ENCODE measurements at places on chromosomes 5 and 9.

- no peak for DNase-seq
These were observed 93.7 kb upstream of the ACTBL2 start for GRCh38 chr5:57576317-57576716.

DNA sequence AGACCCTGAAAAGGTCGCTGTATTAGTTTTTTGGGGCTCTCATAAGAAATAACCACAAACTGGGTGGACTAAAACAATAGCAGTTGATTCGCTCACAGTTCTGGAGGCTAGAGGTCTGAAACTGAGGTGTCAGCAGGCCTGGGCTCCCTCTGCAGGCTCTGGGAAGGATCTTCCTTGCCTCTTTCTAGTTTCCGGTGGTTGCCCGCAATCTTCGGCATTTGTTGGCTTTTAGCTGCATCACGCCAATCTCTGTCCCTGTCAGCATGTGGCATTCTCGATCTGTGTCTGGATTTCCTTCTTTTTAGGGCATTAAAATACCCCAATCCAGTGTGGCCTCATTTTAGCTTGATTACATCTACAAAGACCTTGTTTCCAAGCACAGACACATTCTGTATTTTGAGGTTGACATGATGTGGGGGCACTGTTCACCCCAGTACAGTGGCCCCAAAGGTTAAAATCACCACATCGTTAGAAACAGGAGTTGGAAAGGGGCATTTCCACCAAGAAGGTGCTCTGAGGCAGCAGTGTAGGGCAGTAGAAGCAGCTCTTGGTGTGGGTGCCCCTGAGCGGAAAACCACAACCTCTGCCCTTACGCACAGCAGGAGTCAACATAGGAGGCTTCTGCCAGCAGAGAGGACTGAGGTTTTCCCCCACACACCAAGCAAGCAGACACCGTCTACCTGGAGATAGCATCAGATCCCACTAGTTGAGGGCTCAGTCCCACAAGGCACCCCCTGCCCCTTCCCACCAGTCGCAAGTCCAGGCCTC lies 13.5 kb downstream of the ZNF79 start:
- peak; percentile 30 for DNase-seq

DNA sequence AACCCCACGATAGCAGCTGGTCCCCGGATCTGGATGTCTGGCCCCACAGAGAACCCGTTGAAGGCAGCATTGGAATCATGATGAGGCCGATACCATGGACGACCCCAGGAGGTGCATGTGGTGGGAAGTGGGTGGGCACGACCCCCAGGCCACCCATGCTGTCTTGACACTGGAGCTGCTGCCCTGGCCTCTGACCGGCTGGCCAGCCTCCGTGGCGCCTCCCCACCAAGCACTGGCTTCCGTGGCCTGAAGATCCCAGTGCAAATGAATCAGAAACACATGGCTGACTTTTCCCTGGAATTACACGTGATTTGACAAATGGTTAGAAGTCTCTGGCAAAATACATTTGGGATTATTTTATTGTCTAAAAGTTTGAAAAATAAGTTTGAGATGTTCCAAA lies 259.0 kb upstream of the IRX1 start:
- DNase-seq, result no peak

- DNase-seq, result no peak
These were observed 507.7 kb downstream of the CCDC171 start for GRCh38 chr9:16060436-16061129.

DNA sequence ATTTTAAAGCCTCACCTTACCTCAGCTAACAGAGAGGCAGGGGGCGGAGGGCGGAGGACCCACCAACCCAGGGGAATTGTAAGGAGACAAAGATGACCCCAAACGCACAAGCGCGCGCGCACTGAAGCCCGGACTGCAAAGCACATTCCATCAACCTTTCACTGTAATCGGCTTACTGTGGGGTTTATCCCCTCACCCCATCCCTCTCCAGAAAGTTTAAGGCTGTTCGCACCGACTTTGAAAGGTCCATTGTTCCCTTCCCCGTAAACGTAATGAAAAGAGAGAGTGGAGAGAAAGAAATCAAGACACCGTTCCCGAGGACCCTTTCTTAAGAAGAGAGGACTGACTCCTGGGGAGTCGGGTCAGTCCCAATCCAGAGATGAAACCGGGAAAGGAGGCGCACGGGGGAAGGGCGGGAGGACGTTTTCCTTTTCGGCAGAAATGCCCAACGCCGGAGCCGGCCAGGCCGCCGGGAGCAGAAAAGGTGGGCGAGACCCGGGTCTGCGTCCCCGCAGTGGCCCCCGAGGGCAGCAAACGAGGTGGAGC lies 464 bp downstream of the CEMIP2 start:
- peak; percentile 27 for DNase-seq

DNA sequence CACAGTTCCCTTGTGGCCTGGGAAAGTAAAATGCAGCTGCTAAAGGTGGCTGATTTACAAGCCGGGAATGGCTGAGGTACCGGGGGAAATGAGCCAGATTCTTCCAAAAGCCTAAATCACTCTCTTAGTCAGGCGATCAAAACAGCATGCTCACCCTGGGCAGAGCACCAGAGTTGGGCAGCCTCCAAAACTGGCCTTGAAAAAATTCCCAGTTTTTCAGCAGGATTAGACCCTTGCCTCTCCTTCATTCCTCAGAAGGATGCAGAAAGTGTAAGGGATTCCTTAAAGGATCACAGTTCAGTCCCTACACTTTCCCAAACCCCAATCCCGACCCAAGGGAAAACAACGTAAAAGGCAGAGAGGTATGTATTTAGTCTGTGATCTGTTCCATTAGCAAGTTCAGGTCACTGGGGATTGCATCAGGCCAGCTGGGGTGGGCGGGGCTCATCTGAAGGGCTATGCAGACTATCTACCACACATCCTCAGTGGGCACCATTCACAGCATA lies 16.9 kb downstream of the TMEM174 start:
- no peak for DNase-seq

- peak; percentile 71 for DNase-seq
These were observed 446.9 kb upstream of the GRIN3A start for GRCh38 chr9:102185371-102185770.

GRCh38 chr9:120965344-120966012 lies 38.9 kb upstream of the TRAF1 start:
- DNase-seq, result peak; percentile 19

DNA sequence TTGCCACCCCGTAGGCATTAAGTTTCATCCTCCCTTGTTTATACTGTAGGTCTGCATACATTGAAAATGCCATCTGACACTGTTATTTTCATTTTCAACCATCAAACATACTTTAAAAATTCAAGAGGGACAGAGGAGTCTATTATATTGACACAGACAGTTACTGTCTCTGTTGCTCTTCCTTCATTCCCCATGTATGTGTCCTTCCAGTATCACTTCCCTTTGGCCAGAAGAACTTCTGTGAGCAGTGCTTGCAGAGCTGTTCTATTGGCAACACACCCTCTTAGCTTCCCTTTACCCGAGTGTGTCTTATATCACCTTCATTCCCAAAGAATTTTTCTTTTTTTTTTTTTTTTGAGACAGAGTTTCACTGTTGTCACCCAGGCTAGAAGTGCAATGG lies 42.8 kb downstream of the RASGEF1C start:
- DNase-seq, result no peak

- DNase-seq, result no peak
These were observed 92.9 kb downstream of the CYFIP2 start for GRCh38 chr5:157358871-157359270.

GRCh38 chr5:135950611-135951010 lies 4.2 kb downstream of the LECT2 start:
- DNase-seq, result no peak

DNA sequence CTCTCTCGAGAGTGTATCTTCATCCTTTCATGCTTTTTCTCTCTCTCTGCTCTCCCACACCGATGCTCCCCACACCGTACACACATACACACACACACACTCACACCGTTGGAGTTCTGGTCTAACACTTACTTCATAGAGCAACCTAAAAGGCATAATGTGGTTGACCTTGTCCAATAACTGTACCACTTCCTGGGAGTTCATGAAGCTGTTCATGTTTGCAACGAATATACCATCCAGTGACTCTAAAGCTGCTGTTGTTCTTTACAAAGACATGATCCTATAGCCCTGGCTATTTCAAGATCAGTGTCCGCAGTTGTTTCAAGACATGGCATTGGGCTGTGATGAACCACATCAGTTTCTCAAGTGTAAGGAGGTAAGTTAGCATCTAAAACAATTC lies 10.0 kb downstream of the MEF2C start:
- DNase-seq, result no peak

GRCh38 chr5:135032999-135033861 lies 798 bp downstream of the PITX1 start:
- no peak for DNase-seq

DNA sequence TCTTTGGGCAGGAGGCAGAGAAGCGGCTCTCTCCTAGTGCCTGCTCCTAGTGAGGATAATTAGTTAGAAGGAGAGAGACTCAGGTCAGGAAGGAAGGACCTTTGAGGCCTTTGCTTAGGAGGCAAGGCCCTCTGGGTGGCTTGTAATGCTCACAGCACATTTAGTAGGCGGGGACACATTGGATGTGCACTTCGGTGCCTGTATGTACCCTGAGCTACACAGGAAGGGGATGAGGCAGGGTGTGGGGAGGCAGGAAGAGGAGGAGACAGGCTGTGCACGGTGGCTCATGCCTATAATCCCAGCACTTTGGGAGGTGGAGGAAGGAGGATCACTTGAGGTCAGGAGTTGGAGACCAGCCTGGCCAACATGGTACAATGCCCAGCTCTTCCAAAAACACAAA lies 7.2 kb upstream of the LCN2 start:
- no peak for DNase-seq

DNA sequence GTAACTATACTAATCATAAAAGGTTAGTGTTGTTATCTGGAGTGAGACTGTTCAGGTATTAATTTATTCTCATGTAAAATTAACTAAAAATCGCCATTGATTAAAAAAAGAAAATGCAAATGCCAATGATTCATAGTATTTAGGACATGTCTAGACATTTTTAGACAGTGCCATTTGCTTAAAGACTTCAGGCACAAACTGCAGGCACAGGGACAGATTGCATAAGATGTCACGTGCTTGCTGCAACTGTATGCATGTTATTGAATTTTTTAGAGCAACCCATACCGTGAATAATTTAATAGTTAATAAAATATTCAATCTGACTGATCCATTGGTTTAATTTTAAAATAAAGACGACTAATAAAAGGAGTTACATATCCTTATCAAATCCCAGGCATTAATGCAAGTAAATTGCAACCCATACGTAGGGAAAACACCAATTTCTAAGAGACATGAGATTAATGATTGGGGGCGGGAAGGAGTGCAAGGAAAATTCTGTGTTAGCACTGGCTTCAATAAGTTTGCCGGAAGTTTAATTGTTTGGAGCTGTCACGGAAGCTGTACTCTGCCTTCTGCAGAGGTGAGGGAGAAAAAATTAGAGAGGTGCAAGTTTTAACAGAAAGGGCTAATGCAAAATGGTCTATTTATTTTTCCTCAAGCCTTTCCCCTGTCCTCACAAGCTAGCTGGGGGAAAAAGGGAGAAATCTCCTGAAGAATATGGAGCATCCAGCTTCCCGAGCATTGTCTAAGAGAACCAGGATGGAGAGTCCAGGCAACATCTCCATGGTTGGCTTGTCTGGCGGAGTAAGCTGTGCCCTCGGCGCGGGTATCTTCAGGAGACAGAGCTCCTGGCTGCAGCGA lies 2.9 kb downstream of the EDIL3 start:
- peak; percentile 72 for DNase-seq

DNA sequence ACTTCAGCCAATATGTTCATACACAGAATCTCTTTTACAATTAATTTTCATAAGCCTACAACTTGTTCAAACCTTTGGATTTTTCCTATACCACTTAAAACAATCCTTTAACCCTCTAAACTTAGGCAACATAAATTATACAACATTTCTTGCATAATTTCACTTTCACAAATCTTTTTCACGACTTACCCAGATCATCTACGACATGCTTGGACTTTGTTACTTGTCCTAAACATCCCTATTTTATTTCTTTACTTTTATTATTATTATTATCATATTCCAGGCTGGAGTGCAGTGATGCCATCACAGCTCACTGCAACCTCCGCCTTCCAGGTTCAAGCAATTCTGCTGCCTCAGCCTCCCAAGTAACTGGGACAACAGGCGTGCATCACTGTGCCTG lies 68.0 kb downstream of the CACNA1B start:
- DNase-seq, result no peak

DNA sequence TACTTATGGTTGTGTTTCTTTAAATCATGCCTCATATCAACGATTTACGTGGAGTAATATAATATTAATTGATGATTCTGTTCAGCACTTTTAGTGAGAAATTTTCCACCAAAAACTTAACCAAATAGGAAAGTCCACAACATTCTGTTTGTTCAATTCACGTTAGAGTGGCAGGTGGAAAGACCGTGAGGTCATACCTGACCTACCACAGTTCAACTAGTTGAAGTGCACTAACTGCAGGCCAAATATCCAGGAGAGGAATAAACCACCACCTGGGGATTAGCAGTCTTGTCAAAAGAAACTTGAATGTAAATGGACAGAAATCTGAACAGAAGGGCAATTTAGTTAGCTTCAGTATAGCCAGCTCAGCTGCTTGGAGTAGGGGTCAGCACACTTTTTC lies 577.7 kb downstream of the KIF4B start:
- no peak for DNase-seq

DNA sequence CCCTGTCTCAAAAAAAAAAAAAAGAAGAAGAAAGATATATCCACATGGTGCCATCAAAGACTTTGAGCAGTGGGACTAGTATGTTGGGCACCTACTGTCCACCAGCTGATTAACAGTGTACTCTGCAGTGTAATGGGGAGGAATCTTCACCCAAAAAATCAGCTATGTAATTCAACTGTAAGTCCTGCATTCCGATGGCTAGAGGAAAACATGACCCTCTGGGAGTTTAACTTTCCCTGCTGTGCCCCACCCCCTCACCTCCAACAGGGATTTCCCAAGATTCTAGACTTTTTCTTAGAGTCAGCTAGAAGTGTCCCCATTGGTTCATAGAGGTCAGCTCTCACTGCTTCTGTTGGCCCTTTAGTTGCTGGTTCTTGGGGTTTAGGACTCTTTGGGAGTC lies 221.2 kb upstream of the CLINT1 start:
- no peak for DNase-seq

DNA sequence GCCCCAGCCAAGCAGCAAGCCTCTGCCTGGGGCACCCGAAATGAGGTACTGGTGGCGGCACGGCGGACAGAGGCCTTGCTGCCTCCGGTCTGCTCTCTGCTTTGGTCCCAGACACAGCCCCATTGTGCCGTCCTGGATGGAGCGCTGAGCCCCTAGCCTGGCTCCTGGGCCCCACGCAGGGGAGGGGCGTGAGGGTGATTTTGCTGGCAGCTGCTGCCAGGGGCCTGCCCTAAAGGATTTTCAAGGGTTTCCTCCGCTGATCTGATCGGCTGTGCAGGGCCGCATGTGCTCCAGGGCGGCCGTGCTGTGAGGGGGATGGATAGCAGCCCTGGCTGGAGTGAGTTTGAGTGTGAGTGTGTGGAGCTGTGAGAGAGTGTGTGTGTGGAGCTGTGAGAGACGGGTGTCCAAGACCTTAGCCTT lies 1.3 kb downstream of the GPSM1 start:
- no peak for DNase-seq

- no peak for DNase-seq
These were observed 198.8 kb upstream of the EFNA5 start for GRCh38 chr5:107869438-107870115.

Measured in cerebellar cortex (tissue), 1 donor.